ENCODE measurements at places on chromosomes 16 and 17. TPM values are rescaled to one million over a fixed set of nuclear protein-coding genes. Genes with fewer than 3 reads are reported as not detected.

- no peak for DNase-seq
Observed at GRCh38 chr17:48915459-48916282, 7.5 kb downstream of the UBE2Z start.

DNA sequence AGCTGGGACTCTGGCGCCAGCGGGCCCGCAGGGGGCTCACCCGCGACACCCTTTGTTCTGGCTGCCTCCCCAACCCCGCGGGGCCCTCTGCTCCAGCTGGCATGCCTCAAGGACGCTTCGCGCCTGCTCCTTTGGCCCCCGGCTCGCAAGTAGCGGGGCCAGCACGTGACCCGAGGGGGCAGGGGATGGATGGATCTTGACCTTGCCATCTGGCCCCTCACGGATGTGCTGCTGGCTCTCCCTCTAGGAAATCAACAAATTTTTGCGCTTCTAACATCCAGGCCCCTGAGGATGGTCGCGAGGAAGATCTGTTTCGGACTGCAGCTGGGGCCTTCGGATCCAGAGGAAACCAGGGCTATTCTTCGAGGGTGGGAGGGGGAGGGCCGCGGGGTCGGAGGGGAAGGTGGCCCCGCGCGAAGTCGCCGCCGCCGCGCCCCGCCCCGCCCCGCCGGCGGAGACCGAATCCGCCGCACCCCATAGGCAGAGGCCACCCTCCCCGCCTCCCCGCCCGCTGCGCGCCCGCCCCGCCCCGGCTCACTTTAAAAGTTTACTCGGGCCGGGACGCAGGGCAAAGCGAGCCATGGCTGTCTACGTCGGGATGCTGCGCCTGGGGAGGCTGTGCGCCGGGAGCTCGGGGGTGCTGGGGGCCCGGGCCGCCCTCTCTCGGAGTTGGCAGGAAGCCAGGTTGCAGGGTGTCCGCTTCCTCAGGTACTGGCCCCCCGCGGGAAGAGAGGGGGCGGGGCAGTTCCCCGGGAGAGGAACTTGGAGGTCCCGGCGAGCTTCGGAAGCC lies at the start of gene ACSF2:
TSS of gene ACSF2 (plus strand) at position 537 of the 790 bp plus-strand sequence. CDS start at position 581, 44 bp downstream.
- no peak for DNase-seq

DNA sequence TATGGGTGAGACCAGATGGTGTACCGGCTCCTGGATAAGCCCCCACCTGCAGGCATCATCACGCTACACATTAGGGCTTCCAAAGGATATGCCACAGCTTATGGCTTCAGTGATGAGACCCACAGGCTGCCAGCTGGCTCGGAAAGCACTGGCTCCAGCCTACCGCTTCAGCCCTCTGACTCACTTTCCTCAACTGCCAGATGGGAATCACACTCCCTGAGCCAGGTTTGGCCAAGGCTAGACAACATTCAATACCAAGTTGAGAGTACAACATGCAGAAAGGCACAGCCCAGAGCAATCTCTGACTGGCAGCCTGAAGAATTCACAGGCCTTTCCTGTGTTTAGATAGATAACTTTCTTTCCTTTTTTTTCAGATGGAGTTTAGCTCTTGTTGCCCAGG lies 10.3 kb downstream of the CENPV start:
- no peak for DNase-seq

- DNase-seq = no peak
Observed at GRCh38 chr17:77886387-77886728, 72.1 kb upstream of the TNRC6C start.

DNA sequence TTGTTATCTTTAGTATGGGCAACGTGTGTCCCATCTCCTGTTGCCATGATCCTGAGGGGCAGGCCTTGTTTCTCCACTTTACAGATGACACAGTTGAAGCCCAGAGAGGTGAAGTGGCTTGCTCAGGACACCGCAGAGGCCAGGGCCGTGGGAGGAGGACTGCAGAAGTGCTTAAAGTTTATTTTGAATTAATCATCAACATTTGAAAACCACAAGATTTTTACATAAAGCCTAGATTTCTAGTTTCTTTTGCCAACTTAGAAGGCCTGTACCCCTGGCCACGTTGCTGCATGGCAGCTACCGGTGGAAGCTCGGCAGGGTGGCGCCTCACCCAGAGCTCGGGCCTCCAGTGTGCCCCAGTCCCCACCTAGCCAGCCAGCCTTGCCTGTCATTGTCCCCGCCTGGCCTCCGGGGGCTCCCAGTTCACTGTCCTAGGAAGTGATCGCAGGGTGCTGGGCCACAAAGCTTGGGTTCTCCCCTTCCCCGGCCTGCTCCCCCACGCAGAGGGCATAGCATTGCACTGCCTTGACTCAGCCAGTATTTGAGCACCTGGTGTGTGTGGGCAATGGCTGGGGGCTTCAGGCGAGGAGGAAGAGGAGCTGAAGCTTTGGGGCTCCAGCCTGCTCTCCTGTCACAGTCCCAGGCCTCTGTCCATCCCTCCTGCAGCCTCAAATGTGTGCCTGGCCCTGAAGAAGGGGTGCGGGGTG lies 14.8 kb upstream of the ADCY7 start:
- DNase-seq = no peak

GRCh38 chr17:83191388-83192160 lies 112.2 kb downstream of the METRNL start:
- DNase-seq = no peak

MEIOB gene
- 1.3 TPM for polyA plus RNA-seq
